ENCODE measurements at places on chromosomes 1 and 21.

GRCh38 chr1:25927521-25928265, 21.5 kb upstream of the STMN1 start:
- no peak for DNase-seq

- DNase-seq = no peak
Measured at GRCh38 chr1:226873771-226874578, 3.6 kb downstream of the PSEN2 start.

DNA sequence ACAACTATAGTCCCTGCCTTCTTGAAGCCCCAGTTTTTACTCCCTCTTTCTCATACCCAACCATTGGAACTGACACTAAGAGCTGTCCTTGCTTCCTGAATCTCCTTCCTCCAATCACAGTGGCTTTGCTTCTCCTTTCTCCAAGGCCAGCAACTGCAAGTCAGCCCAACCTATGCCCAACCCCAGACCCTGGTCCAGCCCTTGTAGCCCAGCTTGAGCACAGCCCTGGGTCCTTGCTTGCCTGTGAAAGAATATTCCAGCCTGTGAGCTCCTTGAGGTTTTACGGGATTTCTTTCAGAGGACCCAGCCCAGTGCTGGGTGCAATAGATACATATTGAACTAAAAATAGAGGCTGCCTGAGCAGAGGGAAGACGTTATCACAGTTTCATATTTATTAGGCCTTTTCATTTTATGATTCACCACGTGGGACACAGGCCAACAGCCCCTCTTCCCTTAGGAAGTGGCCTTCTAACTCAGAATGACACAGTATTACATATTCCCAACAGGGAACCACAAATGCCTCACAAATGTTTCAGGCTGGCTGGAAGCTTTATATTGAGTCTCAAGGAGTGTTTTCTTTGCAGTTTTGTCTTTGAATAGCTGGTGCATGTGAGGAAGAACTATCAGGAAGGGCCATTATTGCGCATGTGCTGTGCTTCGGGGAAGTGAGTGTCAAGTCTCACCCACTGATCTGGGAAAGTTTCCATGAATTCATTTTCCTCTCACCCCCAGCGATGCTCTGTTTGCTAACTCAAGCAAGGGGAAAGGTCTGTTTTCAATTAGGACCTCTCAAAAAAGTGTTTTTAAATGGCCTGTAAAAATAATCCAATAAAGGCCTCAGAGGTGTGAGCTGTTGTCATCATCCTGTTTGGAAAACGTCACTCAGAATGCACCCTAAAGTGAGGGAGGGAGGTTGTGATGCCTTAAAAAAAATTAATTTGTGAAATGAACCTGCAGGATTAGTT, 92.3 kb upstream of the NFIA start:
- DNase-seq = no peak

DNA sequence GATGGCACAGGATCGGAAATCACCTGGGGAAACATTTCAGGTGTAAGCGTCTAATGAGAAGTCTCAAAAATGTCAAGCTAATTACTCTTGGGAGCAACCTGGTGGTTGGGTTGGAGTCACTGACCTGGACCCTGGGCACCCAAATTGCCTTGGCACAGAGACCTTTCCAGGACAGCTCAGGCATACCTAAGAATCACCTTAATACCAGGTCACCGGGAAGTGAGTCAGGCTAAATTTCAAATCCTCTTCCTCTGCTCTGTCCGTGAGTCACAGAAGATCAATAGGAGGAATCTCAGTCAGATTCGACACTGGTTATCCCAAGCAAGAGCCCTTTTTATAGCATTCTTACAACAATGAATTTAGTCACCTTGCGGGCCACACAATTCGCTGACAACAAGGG, 179.6 kb upstream of the CAMK1G start:
- no peak for DNase-seq

DNA sequence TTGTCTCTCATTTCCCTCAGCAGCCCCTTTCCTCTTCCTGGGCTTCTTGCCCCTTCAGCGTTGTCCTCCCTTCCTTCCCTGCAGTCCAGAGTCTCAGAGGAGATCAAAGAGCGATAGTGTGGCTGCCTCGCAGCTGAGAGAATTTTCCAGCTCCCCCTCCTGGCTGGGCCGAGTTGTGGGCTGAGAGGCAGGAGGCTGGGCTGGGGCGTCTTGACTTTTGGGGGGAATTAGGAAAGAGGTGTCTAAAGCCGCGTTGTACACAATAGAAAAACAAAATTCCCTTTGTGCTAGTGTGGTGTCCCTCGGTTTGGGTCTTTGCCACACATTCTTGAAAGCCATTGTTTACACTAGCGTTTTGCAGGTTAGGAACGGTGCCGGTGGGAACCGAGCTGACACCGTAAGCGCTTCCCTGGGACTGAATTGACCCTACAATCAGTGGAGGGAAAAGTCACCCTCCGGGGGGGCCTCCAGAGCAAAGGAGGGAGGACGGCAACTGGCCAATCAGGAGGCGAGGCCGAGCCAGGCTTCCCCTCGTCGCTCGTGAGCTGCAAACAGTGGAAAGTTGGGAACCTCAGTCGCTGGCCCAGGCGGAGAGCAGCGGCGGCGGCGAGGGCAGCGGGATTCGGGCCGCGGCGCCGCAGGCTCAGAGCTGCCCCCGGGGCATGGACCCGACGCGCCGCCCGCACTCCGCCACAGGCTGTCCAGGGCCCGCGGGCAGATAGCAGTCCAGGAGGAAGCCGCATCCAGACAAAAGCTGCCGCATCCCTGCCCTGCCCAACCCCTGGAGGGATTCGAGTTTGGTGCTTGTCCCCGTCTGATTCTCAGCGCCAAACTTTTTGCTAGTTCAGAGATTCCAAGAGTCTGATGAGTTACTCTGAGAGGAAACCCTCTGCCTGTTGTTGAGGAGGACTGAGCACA, at the start of gene HMCN1:
HMCN1 (plus strand) TSS at position 574 of the 918 bp plus-strand sequence. CDS start 389 bp downstream, outside the sequence.
- DNase-seq = no peak
